ENCODE measurements at places on chromosomes 16 and 17. TPM values are rescaled to one million over a fixed set of nuclear protein-coding genes. Genes with fewer than 3 reads are reported as not detected.

COPRS gene
- 145 TPM for total RNA-seq

UBFD1 gene
- 71.0 TPM for total RNA-seq

CORO6 gene
- total RNA-seq = 12.1 TPM

IRX6 gene
- not detected for total RNA-seq

CPNE7 gene
- total RNA-seq = 31.6 TPM

CUEDC1 gene
- 14.4 TPM for total RNA-seq

SLC25A39 gene
- 99.9 TPM for total RNA-seq

DNAAF8 gene
- 0.29 TPM for total RNA-seq

CACNA1G gene
- 1.7 TPM for total RNA-seq

ZFP3 gene
- total RNA-seq = 1.5 TPM

CACNA1H gene
- 0.33 TPM for total RNA-seq

CDH8 gene
- total RNA-seq = not detected

TLCD3B gene
- total RNA-seq = not detected

CCL5 gene
- not detected for total RNA-seq

ALOX12 gene
- total RNA-seq = under 0.01 TPM

TOP2A gene
- total RNA-seq = 149 TPM

NT5C3B gene
- 80.7 TPM for total RNA-seq

PRAC2 gene
- total RNA-seq = not detected

C1QL1 gene
- total RNA-seq = 0.99 TPM

WNT3 gene
- total RNA-seq = 1.2 TPM

MPP3 gene
- 10.0 TPM for total RNA-seq

TMEM238L gene
- not detected for total RNA-seq

TEX14 gene
- total RNA-seq = not detected

YBX2 gene
- total RNA-seq = 0.29 TPM

GAS2L2 gene
- not detected for total RNA-seq

RCVRN gene
- under 0.01 TPM for total RNA-seq

CPHXL2 gene
- not detected for total RNA-seq

OR3A3 gene
- not detected for total RNA-seq

KRTAP1-5 gene
- total RNA-seq = 2.2 TPM

MEOX1 gene
- not detected for total RNA-seq

FOXF1 gene
- 39.0 TPM for total RNA-seq

GPRC5C gene
- total RNA-seq = 4.8 TPM

TMEM235 gene
- total RNA-seq = not detected

ENKD1 gene
- 21.8 TPM for total RNA-seq

NOG gene
- total RNA-seq = not detected

GJD3 gene
- 3.8 TPM for total RNA-seq

MARCHF10 gene
- total RNA-seq = not detected

KRTAP2-1 gene
- not detected for total RNA-seq

TBC1D3K gene
- total RNA-seq = not detected

DNAH9 gene
- not detected for total RNA-seq

CCNF gene
- 5.1 TPM for total RNA-seq

PAM16 gene
- total RNA-seq = 16.0 TPM

ITFG1 gene
- total RNA-seq = 61.5 TPM

ENPP7 gene
- total RNA-seq = not detected

HID1 gene
- total RNA-seq = 0.29 TPM

SDK2 gene
- total RNA-seq = under 0.01 TPM

NEK8 gene
- 4.4 TPM for total RNA-seq

SLFN11 gene
- total RNA-seq = 70.8 TPM

MFSD6L gene
- total RNA-seq = not detected

CLDN7 gene
- total RNA-seq = 6.5 TPM

EPX gene
- total RNA-seq = not detected

TSR1 gene
- total RNA-seq = 67.6 TPM
